HepG2 (cell line): ENCODE measurements at places on chromosomes 2 and 18. TPM values are rescaled to one million over a fixed set of nuclear protein-coding genes. Genes with fewer than 3 reads are reported as not detected.

GRCh38 chr2:182186132-182186735 lies 200.6 kb downstream of the PPP1R1C start:
- peak; percentile 31 for DNase-seq
- no peaks in the 10 kb centered on the region for H3K27me3 ChIP-seq
- 0 out of 2 replicates have a peak, but pooled peaks cover 4% of the 10 kb centered on the region for H3K4me1 ChIP-seq
- H3K36me3 ChIP-seq, result no peaks in the 10 kb centered on the region
- no peak overlapping the region for H3K27ac ChIP-seq

DNA sequence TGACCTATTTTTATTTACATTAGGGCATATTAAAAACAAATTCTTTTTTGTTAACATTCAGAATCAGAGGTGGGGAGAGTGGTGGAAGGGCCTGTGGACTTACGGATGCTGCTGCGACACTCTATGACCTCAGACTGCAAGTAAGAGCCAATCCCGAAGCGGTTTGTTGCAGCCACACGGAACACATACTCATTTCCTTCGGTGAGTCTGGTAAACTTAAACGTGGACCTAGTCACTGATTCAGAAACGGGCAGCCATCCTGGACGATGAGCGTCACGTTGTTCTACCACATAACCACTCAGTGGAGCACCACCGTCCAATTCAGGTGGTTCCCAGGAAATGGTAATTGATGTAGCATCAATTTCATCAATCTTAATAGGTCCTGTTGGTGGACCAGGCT lies 61.9 kb downstream of the PLEKHA3 start:
- no peak overlapping the region for H3K4me3 ChIP-seq
- H3K4me1 ChIP-seq, result no peaks in the 10 kb centered on the region
- H3K27me3 ChIP-seq, result no peaks in the 10 kb centered on the region; the same call in 2 of the 3 replicates
- no peak overlapping the region for H3K27ac ChIP-seq

DNA sequence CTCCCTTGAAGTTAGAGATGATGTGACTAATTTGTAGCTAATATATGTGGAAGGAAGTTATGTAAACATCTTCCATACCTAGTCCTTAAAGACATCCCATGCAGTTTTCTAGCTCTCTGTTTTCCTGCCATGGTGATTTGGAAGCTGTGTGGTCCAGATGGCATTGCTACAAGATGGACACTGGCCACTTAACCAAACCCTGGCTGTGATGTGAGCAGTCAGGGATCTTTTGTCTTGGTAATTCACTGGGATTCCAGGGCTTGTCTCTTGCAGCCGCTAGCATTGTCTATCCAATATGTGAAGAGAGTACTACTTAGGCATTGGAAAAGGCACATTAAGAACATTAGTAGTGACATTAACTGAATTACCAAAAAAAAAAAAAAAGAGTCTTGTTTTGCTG lies 139.9 kb upstream of the DOCK10 start:
- H3K27ac ChIP-seq, result no peak overlapping the region
- H3K27me3 ChIP-seq, result no peaks in the 10 kb centered on the region
- no peak for DNase-seq
- H3K36me3 ChIP-seq, result no peaks in the 10 kb centered on the region

GRCh38 chr2:112706170-112706664 lies 14.6 kb upstream of the NT5DC4 start:
- no peak for DNase-seq
- H3K27ac ChIP-seq, result no peak overlapping the region
- H3K4me1 ChIP-seq, result no peaks in the 10 kb centered on the region
- H3K36me3 ChIP-seq, result no peaks in the 10 kb centered on the region
- H3K4me3 ChIP-seq, result no peak overlapping the region

Gene TEX44
- total RNA-seq, result not detected in 2 replicates

GRCh38 chr2:238653431-238654109 lies 194.3 kb upstream of the TWIST2 start:
- peaks cover 57% of the 10 kb centered on the region for H3K27me3 ChIP-seq
- H3K4me1 ChIP-seq, result no peaks in the 10 kb centered on the region
- DNase-seq, result no peak
- H3K36me3 ChIP-seq, result no peaks in the 10 kb centered on the region
- no peak overlapping the region for H3K4me3 ChIP-seq
- H3K27ac ChIP-seq, result no peak overlapping the region

Gene UGT1A5
- not detected in 2 replicates for total RNA-seq

DNA sequence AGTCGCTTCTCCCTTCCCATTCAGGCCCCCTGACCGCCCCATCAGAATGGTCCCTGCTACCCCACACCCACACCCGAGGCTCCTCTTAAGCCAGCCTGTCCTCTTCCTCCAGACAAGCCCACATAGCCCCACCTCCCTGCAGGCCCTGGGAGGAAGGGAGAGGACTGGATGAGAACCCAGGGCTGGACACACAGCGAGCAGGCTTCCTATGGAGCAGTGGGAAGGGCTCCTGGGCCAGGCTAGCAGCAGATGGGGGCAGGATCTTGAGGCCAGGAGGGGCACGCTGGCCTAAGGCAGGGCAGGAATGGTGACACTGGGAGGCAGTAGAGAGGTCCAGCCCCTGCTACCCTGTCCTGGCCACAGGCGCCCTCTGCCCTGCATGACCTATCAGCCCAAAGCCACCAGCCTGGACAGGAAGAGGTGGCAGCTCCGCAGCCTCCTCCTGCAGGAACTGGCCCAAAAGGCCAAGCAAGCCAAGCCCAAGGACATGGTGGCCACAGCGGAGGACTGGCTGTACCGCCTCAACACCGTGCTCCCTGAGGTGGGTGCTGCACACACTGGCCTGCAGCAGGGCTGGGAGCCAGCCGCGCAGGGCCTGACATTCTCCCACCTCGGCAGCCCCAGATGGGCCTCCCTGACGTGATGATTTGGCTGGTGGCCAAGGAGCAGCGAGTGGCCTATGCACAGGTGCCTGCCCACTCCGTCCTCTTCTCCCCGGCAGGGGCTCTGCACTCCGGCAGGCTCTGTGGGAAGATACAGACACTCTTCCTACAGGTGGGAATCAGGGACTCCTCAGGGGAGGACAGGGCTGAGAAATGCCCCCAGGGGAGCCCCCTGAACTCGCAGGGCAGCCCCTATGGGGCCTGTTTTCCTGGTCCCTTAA lies 43.3 kb downstream of the FER1L5 start:
- DNase-seq, result peak; percentile 74
- H3K4me3 ChIP-seq, result peak overlapping the region; percentile 66
- no peaks in the 10 kb centered on the region for H3K36me3 ChIP-seq
- peaks cover 8% of the 10 kb centered on the region; the same call in 1 of the 2 replicates for H3K27me3 ChIP-seq

- H3K4me1 ChIP-seq, result no peaks in the 10 kb centered on the region
- no peak overlapping the region for H3K4me3 ChIP-seq
- no peaks in the 10 kb centered on the region for H3K36me3 ChIP-seq
- DNase-seq, result no peak
- no peak overlapping the region for H3K27ac ChIP-seq
- peaks cover 12% of the 10 kb centered on the region; the same call in 1 of the 3 replicates for H3K27me3 ChIP-seq
These were observed 28.8 kb upstream of the IGFBP5 start for GRCh38 chr2:216724190-216724589.

DNA sequence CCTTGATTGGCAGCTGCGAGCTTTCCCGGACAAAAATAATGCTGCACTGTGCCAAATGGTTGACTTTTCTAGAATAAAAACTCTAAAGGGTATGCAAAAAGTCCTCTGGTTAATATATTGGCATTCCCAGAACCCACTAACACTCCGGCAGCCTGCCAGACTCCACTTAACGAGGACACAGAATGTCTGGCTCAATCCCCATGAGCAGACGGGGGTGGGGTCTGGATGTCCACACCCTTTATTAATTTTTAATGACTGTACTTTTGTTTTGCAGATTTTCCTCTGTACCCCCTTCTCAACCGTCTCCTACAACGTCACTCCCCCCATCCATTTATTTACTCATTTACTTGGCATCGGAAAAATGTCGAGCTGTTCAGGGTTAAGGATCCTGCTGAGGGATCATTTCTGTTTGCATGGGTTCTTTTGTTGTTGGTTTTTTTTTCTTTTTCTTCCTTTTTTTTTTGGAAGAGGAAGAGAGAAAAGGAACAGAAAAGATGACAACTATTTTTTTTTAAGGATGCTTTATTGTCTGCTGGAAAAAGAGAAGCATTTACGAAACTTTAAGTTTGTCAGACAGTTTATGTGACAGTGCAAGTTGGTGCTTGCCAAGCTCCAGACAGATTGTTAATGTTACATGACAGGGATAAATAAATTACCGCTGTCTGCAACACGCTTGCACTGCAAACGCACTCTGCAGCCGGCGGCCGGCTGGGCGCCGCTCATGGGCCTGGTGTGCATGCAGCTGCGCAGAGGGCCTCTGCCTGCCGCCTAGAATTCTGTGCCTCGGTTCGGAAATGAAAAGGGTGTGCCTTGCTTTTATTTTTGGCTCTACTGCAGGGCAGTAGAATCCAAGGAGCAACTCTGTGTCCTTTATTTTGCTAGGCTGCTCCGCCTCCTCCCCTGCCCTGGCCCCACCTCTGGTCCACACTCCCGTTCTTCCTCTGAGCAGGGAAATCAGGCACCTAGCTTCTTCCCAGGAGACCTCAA lies 3.6 kb downstream of the LDLRAD4 start:
- peaks cover 52% of the 10 kb centered on the region for H3K4me1 ChIP-seq
- no peak for DNase-seq
- no peak overlapping the region for H3K4me3 ChIP-seq

- no peaks in the 10 kb centered on the region for H3K36me3 ChIP-seq
- no peak overlapping the region for H3K27ac ChIP-seq
- peaks cover 44% of the 10 kb centered on the region for H3K4me1 ChIP-seq
These were observed 73.4 kb downstream of the PLEKHM3 start for GRCh38 chr2:207951734-207952470.

- H3K27me3 ChIP-seq, result no peaks in the 10 kb centered on the region
- no peaks in the 10 kb centered on the region for H3K4me1 ChIP-seq
- no peak for DNase-seq
- no peak overlapping the region for H3K4me3 ChIP-seq
These were observed 328.4 kb downstream of the CLIP4 start for GRCh38 chr2:29443627-29444026.
